Mesenteric fat pad (tissue), 1 donor: ENCODE measurements at places on chromosomes 7 and 10.

DNA sequence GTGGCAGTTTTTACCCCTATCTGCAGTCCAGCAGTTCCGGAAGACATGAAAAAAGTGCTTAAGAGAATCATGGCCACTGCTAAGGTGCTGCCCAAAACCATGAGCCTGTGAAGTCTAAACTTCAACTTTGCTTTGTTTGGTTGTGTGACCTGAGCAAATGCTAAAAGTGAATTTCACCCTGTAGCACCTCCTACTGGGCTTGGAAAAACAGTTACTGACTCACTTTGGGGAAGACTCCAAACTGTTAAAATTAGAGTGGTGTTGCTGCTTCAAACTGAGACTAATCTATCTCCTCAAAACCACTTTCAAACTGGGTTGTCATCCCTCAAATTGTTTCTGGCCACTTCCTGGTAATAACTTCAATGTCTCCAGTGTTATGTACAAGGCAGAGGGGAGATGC, 21.3 kb downstream of the MKX start:
- no peak for DNase-seq

DNA sequence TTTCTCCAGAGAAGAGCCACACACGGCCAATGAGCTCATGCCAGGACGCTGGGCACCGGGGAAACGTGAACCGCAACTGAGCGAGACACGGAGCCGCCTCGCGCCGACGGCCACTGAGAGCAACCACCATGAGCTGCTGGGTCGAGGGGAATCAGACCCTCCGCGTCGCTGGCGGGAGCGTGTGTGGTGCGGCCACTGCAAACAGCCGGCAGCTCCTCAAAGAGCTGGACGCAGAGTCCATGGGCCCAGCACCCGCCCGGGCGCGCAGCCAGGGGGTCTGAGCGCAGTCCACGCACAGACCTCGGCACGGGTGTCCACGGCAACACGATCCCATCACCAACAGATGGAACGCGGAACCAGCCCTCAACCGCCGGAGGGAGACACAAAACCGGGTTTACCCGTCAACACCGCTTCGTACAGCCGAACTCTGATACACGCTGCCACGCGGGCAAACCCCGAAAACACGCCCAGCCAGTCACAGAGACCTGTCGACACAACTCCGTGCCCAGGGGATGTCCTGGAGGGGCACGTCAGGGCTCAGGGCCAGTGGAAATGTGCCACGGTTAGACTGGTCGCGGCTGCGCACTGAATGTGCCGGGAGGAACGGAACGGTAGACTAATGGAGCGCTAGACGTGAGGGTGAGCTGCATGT, 147.1 kb downstream of the ELFN1 start:
- peak; percentile 89 for DNase-seq

DNA sequence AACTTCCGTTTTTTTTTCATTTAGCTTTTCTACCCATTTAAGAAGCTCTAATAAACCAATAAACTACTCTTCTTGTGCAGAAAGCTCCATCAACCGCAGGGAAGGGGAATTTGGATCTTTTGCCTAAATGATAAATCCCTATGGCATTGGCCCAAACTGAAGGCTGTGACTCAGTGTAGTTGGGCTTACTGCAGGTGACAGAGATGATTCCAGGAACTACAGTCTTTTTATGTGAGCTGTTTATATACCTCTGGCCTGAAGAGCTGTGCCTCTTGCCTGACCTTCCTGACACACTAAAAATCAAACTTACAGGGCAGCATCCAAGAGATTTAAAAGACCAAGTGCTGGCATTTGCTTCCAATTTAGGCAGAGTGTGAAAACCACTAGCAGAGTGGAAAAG, 25.2 kb downstream of the ABCB1 start:
- no peak for DNase-seq

GRCh38 chr7:158761945-158762344, 57.3 kb upstream of the NCAPG2 start:
- no peak for DNase-seq

DNA sequence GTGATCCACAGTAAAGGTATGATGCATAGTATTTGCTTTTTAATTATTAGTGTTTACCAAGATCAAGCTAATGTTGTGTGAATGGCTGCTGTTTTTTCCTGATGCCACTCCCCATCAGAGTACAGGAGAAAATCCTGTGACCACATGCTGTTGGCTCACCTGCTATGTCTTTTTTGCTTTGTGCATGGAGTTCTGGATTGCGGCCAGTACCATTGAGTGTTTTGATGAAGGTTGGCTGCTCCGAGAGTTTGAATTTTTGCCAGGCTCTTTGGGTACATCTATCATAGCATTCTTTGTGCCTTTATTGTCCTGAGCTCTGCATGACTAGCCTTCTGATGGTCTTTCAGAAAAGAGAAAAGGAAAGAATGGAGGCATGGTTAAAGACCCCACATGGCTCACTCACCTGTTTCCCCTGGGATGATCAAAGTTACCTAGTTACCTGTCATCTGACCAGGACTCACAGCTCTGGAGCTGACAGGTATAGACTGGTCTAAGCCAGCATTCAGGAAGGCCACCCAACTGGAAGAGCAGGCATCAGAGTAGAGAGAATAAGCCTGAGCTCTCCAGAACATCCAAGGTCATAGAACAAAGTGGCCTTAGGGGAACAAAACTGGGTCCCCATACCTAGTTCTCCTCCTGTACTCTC, 11.8 kb upstream of the SGPL1 start:
- DNase-seq, result no peak

DNA sequence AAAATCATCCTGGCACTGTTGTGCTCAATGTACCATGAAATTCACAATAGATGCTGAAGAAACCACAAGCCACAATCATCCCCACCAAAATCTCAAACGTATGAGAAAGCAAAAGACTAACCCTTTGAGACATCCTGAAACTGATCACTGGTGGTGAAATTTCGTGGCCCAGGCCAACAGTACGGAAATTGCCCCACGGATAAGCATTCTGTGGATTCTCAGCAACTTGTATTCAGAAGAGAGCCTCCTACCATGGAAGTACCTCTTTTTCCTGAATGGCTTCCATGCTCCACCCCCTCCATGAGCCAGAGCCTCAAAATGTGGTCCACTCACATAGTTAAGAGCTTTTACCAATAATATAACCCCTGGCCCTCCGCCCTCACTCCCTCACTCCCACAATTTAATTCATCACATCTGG, 163.9 kb upstream of the AUTS2 start:
- no peak for DNase-seq

DNA sequence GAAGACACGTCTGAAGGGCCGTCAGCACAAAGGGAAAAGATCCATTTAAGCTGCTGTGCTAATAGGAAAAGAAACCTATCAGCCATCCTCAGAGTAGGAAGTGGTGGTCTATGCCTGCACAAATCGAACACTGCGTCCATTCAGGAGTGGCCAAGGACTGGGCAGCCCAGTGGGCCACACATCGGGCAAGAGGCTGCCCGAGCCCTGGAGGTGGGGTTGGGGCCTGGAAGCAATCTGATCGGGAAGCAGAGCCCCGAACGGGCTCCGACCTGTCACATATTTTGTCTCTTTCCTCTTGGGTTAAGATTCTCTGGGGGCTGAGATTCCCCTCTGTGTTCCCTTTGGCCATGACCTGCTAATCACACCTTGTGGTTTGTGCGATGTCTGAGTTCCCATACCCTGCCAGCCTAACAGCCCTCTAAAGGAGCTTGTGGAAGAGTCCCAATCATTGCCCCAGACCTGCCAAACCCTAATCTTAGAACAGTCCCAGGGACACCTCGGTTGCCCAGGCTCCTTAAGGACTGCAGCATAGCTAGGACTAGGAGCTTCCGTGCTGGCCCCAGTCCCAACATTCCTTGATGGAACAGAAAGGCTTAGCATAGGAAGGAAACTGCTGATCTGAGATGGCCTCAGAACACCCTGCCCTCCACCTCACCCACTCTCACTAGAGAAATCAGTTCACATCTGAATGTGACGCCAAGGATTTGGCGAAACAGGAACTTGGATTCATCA, 77.9 kb upstream of the SAMD8 start:
- peak; percentile 73 for DNase-seq

DNA sequence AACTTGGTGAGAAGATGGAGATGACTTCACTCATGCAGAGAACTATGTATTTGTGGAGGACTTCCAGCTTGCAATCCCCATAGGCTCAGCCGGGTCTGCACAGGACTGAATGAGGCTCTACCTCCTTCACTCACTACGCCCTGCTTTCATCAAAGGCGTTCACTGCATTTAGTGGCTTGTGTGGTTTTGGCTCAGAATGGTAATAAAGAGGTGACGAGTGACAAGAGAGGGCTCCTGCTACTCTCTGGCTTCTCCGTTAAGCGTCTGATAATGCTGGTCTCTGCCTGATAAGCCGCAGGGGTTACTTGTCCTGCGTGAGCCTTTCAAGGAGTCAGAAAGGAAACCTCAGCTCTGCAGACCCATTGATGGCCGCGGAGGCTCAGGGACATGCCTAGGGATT, 343.4 kb downstream of the PRPF18 start:
- no peak for DNase-seq

- no peak for DNase-seq
These were observed 176.0 kb downstream of the KIAA1217 start for GRCh38 chr10:24384954-24385353.

- no peak for DNase-seq
These were observed 260.8 kb downstream of the FGFR2 start for GRCh38 chr10:121337427-121337826.

DNA sequence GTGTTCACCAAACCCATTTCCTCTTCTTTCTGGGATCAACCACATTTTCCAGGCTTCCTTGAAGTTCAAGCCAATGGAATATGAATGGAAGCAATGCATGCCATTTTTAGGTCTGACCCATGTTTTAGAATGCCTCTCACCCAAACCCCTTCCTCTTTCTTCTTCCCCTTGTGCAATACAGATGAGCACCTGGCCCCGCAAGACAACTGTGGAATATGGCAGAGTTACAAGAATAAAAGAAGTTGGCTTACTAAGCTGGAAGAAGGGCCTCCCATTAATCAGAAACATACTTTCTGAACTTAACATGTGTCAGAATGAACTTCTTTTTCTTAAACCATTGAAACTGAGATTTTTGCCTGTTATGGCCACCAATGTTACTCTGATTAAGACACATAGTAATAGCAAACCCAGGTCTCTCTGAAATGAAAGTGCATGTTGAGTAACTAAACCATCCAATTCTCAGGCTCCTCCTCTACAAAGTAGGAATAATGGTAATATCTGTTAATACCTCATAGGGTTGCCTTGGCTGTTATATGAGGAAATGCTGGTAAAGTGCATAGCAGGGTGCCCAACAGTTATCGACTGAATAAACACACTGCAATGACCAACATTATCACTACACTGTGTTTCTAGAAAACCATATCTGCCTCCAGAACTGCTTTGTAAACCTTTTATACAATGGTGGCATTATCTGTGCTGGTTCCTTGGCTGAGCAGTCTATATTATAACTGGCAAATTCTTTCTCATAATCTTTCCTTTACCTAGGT, 382.2 kb upstream of the NRP1 start:
- no peak for DNase-seq

GRCh38 chr10:68327889-68328786, 3.7 kb upstream of the HNRNPH3 start:
- no peak for DNase-seq

DNA sequence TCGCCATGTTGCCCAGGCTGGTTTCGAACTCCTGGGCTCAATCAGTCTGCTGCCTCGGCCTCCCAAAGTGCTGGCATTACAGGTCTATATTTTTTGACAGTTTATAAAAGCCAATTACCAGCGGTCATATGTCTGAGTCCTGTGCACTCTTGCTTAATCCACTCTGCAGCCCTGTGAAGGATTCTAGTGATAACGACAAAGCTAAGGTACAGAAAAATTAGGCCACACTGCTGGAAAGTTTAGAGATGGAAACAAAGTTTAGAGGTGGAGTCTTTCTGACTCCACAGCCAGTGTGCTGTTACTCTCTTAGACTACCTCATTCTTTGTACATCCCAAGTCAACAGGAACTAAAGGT, 707 bp downstream of the PTER start:
- DNase-seq, result no peak

DNA sequence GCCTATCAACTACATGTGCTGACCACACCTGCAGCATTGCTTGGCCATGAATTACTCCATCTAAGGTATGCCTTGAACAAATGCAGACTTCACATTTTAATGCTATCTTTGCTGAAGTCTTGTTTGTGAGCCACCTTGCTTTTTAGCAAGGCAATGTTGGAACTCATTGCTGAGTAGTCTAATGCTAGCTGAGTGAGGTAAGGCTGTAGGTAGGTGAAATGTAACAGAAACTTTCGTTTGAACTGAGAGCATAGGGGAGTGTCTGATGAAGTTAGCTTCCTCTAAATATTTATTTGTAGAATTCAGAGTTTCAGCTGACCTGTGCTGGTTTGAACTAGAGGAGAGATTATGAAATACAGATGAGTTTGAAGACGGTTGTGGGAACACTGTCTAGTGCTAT, 238.5 kb downstream of the SEMA3A start:
- no peak for DNase-seq

DNA sequence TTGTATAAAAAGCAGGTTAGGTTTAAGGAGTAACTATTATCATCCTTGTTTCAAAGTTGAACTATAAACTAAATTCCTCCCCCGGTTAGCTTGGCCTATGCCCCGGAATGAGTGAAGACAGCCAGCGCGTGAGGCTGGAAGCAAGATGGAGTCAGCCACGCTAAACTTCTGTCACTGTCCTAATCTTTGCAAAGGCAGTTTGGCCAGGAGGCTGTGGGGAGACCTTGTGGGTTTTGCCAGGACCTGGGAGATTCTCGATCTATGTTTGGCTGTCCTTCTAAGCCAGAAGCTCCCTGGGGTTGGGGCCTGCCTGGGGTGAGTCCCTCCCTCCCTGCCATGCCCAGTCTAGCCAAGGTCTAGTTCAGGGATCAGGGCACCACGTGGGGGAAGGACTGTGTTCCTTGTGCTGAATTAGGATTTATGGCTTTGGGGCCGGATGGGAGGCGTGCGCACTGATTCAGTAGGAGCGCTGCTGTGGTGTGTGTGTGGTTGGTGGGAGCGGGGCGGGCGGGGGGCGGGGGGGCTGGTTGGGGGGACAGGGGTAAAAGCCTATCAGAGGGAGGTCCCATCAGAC, 871 bp upstream of the GTF2IRD1 start:
- DNase-seq, result no peak

GRCh38 chr7:133958822-133959221, 168.3 kb upstream of the LRGUK start:
- DNase-seq, result no peak

DNA sequence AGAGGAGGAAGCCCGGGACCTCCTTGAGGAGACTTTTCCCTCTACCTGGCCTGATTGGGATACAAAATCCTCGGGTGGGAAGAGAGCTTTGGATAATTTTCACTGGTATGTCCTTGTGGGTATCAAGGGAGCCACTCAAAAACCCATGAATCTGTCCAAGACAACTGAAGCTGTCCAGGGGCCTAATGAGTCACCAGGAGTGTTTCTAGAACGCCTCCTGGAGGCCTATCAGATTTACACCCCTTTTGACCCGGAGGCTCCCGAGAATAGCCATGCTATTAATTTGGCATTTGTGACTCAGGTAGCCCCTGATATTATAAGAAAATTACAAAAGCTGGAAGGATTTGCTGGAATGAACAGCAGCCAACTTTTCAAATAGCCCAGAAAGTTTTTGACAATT, 38.6 kb downstream of the ZNF25 start:
- no peak for DNase-seq
